ENCODE measurements at places on chromosomes 6 and 20.

DNA sequence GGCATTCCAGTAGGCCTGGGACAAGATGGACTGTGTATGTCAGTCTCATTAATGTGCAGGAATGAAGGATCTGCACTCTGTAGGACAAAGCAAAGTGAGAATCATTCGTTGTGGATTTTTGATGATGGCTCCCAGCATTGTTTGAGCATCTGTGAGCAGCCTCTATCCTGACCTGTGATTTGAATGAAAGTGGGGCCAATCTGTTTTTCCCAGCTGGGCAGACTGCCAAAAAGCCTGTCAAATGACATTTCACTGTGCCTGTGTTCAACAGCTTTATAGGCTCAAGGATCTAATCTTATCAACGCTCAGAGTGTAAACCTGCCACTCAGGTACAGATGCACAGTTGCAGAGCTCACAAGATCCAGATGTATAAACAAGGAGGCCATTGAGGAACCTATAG, 86.7 kb upstream of the SYNDIG1 start:
- DNase-seq = no peak

- DNase-seq = no peak
Measured at GRCh38 chr6:33420491-33421343, 852 bp downstream of the SYNGAP1 start.

DNA sequence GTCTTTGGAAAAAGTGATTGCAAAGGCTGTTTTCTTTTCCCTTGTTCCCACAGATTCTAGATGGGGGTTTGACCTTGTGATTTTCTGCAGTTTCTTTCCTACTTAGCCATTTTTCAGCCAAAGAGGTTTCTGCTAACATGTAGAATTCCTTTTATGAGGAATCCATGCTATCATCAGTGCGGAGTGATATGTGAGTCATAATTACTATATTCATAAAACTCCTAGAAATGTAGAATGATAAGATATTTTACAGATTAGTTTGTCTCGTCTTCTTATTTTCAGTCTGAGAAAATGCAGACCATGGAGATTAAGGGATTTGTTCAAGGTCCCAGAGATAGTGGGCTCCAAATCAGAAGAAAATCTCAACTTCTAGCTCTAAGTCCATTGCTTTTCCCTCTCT, 98.6 kb downstream of the KCNQ5 start:
- no peak for DNase-seq

- no peak for DNase-seq
Measured at GRCh38 chr6:10098756-10099528, 315.9 kb downstream of the TFAP2A start.

- peak; percentile 9 for DNase-seq
Measured at GRCh38 chr6:110878751-110879522, 4.4 kb downstream of the AMD1 start.

Data from stimulated activated CD8-positive, alpha-beta memory T cell treated with anti-CD3 and anti-CD28 coated beads, Interleukin-7, amount 100 ng/mL, for 24 hours (primary cell).